ENCODE measurements at places on chromosomes 4 and X.
A peak's percentile ranks its signal among the peaks of the same experiment; 100 is the strongest.

GRCh38 chrX:48787505-48788443, 1.4 kb downstream of the GATA1 start:
- DNase-seq = no peak

- DNase-seq = peak; percentile 34
These were observed 93.2 kb downstream of the WFS1 start for GRCh38 chr4:6362896-6363295.

DNA sequence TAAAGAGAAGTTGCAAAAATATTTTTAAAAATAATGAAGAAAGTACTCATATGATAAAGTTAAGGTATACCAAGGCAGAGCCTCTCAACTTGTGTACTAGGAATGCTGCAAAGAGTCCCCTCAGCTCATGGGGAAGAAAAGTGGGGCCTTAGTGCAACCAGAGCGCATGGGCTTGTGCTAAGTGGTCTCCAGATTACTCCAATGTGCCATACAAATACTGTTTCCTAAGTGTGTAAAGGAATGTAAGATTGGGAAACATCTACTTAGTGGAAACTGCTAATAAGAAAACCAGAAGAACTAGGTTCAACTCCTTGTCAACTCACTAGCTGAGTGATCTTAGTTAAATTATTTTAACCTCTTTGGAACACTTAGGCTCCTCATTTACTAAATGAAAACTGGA, 39.1 kb downstream of the NAF1 start:
- DNase-seq = no peak

GRCh38 chrX:16664626-16665025, 14.7 kb downstream of the S100G start:
- no peak for DNase-seq

DNA sequence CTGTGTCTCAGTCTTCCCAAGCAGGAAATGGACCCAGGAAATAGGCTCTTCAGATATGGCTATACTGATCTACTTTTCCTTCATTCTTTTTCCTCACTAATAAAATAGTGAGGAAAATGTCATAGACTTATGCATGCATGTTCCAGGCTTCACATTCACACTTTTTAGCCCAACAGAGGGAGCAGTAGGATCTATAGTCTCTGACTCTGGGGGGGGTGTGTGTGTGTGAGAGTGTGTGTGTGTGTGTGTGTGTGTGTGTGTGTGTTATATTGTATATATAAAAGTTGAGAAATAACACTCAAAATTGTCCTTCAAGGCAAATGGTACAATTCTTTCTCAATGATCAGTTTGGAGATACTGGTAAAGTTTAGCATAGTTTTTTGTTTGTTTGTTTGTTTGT, 297.2 kb upstream of the GALNT7 start:
- no peak for DNase-seq

DNA sequence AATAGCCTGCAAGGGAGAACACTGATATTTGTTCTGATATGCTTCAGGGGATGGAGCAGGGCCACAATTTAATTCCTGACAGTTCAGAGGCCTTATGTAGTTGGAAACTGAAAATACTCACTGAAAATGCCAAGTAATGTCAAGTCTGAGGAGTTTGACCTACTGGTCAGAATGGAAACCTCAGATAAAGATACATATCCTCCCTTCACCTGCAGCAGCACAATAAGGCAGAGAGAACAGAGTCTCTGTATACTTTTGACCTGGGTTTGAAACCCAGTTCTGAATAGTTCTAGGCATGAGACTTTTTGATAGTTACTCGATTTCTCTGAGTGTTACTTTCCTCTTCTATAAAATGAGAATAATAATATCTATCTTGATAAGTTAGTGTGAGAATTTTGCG, 65.8 kb upstream of the TRPC5 start:
- DNase-seq = no peak

- DNase-seq = peak; percentile 86
These were observed 6.4 kb upstream of the MAGIX start for GRCh38 chrX:49155900-49156837.

- no peak for DNase-seq
These were observed 116.4 kb downstream of the ARX start for GRCh38 chrX:24899391-24899790.

- no peak for DNase-seq
These were observed 14.9 kb upstream of the PDZD4 start for GRCh38 chrX:153845195-153845594.

DNA sequence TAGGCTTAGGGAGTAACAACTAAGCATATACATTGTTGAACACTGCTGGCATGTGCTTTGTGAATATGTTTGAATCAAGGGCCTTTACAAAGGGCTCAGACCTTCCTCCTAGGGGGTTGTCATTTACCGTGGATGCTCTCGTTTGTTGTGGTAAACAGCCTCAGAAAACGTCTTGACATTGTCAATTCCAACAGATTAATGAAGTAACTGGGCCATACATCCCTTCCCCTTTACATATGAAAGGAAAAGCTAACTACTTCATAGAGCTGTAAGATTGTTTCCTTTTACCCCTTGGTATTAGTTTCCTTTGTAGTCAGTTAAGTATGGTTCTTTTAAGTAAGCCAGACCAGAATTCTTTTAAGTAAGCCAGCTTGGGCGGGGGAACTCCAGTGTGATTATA, 42.9 kb downstream of the FAT4 start:
- DNase-seq = no peak

GRCh38 chrX:149979126-149979644, 40.9 kb upstream of the EOLA2 start:
- DNase-seq = no peak

DNA sequence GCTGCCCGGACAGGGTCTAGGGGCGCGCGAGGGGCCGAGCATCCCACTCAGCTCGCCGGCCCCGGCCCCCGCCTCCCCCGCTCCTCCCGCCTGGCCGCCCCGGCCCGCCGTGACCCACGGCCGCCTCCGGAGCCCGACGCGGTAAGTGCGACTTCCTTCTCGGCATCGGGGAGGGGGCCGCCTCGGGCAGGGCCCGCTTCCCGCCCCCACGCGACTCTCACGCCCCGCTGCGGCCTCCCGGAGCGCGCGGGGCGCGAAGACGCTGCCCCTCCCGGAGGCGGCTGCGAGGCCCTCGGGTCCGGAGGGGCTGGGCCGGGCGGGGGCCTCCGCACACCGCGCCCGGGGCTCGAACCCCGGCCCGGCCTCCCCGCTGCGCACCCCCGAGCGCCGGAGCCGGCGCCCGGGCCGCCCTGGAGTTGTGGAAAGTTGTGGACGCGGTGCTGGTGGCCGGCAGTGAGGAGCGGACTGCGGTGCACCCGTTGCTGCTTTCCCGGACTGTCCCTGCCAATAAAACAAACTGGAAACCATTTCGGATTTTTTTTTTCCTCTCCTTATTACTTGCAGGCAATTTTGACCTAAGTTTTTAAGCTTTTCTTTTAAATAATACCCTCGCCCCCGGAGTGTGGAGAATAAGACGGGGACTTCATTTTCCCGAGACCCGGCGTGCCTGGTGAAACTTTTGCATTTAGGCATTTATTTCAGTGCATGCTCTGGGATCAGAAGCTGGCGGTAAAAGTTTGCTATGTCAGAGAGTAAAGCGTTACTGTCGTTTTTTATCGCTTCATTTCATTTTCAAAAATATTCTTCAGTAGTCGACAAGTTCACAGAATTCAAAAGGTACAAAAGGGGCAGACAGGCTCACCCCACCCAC, 13.0 kb upstream of the TMEM156 start:
- peak; percentile 44 for DNase-seq

GRCh38 chr4:87239821-87240220, 19.4 kb upstream of the KLHL8 start:
- DNase-seq = no peak

DNA sequence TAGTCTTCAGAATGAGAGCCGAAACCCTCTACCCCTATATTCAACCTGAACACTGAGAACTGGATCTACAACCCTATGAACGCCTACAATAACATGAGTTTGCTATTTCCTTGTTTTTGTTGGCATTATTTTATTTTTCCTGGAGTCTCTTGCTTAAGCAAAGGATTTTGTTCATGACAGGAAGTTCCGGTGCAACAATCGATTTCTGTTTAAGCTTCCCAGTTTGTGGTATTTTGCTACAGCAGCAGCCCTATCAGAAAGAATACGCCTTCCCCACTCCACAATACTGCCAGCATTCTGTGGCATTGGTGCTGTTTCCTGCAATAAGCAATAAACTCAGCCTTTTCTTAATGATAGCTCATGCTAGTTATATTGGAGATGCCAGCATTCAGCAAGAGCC, 60.9 kb downstream of the NPY5R start:
- DNase-seq = no peak

DNA sequence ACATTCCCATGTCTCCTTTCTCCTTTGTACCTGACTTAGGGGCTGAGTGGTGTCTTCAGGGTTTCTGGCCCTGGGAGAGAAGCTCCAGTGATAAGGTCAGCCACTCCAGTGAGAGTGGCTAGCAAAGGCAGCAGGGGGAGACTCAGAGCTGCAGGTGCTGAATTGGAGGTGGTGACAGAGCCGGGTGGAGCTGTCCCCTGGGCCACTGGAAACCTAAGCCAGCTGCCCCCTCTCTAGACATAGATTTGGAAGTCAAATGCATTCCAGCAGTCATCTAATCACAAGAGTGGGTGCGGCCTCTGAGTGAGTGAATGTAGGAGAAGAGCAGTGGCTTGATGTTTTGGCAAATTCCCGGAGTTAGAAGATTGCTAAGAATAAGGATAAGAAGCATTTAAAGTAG, 28.5 kb downstream of the TRIM2 start:
- DNase-seq = no peak

DNA sequence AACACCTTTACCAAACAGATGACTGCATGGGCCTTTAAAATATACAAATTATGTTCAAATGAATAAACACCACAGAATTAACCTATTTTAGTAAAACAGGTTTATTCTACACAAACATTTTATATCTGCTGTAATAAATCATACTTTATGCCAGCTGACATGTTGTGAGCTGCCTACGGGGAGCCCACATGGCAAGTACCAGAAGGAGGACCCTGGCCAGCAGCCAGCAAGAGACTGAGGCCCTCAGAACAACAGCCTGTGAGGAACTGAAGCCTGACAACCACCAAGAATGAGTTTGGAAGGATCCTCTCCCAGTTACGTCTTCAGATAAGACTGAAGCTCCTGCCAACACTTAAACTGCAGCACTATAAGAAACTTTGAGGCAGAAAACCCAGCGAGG, 377.0 kb downstream of the PDGFC start:
- DNase-seq = no peak

GRCh38 chr4:18404642-18405041, 383.1 kb upstream of the LCORL start:
- DNase-seq = no peak

DNA sequence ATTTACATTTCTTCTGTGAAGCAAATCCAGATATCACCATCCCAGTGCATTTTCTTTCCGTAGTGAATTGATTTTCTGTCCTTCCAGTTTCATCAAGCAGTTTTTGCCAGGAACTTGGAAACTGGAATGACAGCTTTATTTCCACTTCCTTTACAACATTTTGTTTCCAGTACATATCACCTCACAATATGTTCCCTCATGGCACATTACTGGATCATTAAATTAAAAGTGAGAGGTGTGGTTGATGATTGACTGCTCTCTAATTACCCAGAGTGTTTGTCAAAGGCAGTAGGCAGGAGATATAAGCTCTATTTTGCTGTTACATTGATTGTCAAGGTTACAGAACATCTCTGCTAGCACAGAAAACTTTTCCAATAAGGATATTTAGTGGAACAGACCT, 22.3 kb upstream of the ACE2 start:
- DNase-seq = no peak

DNA sequence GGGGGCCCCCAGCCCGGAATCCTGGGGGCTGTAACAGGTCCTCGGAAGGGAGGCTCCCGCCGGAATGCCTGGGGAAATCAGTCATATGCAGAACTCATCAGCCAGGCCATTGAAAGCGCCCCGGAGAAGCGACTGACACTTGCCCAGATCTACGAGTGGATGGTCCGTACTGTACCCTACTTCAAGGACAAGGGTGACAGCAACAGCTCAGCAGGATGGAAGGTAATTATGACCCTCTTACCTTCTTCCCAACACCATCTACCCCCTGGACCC, 1.0 kb downstream of the FOXO4 start:
- DNase-seq = no peak

DNA sequence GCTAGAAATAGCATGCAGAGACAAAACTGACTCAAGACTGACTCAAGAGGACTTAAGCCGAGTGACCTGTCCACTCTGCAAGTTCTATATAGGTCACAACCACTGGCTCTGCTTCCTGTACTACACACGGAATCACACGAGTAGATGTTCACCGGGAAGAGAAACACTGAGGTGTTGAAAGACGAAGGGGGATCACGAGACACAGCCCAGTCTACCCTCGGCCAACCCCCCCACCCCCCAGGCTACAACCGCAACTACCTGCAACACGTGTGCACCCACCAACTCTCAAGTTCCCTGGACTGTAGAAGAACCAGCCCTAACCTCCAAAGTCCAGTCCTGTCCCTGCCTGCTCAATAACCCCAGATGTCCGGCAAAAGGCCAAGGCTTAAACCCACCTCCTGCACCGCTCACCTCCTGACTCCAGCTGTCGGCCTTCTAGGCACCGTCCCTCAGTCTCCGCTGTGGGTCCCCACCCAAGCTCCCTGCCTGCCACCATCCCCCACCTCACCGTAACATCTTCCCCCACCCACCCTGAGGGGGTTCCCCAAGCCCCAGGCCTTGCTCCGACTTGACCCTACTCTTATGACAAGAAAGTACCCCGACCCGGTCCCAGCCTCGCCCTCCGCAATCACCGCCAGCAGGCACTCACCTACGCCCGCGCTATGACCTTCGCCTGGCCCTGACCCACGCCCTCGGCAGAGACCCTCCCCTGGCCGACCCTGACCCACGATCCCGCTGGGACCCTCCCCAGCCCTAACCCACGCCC, 739 bp downstream of the GAK start:
- no peak for DNase-seq

DNA sequence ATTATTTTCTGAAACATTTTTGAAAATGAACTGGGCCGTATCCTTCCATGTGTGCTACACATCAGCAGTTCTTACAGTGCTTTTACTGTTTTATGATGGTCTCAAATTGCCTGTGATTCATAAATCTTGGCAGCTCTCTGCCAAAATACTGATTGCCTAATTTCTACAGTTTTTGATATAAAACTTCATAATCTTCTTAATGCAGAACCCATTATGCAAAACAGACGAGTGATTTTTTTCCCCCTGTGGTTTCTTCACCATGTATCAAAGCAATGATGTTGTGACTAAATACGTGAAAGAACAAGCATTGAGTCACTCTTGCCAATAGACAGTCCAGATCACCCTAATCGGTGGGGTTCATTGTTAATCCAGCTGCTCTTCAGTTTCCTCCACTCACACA, 156.4 kb upstream of the WDR1 start:
- DNase-seq = no peak

DNA sequence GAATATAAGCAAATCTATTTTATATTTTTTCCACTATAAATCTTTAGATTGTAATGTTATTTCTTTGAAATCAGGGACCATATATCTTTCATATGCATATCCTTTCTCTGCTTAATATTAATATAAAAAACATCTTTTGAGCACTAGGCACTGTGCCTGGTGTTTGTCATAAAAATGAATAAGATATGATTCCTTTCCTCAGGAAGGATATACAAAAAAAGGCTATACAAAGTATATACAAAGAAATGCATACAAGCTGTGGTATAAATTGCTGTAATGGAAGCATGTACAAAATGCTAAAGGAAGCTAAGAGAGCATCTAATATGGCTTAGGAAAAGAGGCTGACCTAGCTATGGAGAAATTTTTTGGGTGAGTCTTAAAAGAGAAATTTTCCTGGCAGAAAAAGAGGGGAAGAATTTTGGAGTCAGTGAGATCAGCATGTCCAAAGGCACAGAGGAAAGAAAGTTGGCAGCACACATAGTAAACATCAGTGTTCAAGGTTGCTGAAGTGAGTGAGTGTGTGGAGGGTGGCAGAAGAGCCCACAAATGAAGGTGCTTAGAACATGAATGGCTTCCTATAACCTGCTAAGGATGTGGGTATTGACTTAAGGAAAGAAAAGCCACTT, 500.0 kb downstream of the SPRY1 start:
- no peak for DNase-seq
